ENCODE measurements at places on chromosomes 5 and 9.

DNA sequence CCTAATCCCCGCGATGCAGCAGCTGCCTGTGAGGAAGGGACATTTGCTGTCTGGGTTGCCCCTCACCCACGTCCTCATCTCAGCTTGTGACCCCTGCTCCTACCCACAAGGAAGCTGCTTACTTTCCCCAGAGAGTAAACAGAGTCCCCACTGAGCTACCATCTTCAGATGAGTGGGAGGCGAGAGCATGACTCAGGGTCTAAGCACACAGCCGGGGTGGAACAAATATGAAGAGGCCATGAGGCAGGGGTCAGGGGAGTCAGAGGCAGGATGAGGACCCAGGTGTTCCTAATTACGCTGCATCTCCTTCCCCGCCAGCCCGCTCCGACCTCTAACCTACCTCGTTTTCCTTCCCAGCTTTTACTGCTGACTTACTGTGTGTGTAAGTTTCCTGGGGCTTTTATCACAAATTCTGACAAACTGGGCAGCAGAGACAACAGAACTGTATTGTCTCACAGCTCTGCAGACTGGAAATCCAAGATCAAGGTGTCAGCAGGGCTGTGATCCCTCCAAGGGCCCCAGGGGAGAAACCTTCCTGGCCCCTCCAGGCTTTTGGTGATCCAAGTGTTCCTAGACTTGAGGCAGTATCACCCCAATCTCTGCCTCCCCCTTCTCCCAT, 94.0 kb upstream of the DNAH5 start:
- no peak for DNase-seq

- no peak for DNase-seq
Measured at GRCh38 chr5:109868737-109869136, 179.0 kb downstream of the MAN2A1 start.

GRCh38 chr9:81787747-81788632, 98.6 kb upstream of the TLE1 start:
- no peak for DNase-seq

GRCh38 chr9:14889451-14889850, 20.8 kb downstream of the FREM1 start:
- DNase-seq: no peak

GRCh38 chr5:50715001-50715400, 48.6 kb downstream of the PARP8 start:
- DNase-seq: no peak

GRCh38 chr5:139387611-139388197, 2.0 kb downstream of the MZB1 start:
- DNase-seq: no peak

DNA sequence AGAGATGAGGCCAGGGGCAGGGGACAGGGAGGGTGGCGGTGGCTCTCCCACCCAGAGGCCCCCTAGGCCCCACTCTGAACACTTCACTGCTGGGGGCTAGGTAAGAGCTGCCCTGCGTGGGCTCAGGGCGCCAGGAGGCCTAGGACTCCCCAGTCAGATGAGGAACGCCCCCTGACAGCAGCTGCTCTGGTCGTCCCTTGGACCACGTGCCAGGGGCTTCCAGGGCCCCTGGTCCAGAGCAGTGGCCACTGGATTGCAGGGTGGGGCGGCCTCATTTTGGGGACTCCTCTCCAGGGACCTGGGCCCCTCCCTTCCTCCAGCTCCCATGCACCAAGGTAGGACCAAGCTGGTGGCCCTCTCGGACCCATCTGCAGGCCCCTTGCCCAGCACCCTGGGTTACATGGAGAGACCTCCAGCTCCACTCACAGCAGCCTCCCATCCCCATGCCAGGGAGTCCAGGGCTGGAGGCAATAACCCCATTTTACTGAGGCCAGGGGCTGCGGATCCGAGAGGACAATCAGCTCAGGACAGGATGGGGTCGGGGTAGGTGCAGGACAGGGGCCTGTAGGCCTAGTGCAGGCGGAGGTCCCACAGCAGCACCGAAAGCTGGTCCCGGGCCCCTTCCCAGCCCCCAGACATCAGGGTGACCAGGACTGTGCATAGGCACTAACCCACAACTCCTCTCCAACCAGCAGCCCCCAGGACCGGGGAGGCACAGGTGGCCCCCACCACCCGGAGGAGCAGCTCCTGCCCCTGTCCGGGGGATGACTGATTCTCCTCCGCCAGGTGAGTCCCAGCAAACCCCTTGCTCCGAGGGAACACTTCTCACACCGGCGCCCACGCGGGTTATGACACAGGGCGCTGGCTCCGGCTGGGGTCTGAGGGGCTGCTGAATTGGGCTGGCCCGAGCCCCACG, 1.5 kb downstream of the EGFL7 start:
- DNase-seq: no peak

DNA sequence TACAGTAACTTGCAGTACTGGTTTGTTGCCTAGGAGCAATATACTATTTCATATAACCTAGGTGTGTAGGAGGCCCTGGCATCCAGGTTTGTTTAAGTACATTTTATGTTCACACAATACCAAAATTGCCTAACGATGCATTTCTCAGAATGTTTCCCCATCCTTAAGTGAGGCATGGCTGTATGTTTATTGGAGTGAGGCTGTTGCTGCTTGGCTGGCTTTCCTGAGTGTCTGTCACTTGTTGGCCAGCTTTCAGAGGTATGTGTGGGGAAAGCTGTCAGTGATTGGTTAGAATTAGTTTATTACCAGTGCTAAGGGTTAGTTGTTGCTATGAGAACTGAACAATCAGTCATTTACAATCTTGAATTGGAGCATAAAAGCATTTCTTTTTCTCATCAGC, 154.1 kb upstream of the CDH12 start:
- no peak for DNase-seq

DNA sequence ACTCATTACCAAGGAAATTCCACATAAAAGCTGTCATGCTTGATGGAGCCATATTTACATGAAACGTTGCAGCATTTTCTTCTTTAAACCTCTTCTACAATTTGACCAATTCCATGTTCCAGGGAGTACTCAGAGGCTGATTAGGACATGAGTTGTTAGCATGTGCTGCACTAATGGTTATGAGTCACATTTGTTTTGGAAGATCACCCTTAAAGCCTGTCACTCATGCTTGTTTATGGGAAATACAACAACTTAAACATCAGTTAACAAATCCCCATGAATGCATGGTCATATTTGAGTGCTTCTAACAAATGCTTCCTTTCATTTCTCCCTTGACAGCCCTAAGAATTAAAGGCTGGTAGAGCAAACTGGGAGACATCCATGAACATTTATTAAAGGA, 156.1 kb downstream of the GHR start:
- no peak for DNase-seq

DNA sequence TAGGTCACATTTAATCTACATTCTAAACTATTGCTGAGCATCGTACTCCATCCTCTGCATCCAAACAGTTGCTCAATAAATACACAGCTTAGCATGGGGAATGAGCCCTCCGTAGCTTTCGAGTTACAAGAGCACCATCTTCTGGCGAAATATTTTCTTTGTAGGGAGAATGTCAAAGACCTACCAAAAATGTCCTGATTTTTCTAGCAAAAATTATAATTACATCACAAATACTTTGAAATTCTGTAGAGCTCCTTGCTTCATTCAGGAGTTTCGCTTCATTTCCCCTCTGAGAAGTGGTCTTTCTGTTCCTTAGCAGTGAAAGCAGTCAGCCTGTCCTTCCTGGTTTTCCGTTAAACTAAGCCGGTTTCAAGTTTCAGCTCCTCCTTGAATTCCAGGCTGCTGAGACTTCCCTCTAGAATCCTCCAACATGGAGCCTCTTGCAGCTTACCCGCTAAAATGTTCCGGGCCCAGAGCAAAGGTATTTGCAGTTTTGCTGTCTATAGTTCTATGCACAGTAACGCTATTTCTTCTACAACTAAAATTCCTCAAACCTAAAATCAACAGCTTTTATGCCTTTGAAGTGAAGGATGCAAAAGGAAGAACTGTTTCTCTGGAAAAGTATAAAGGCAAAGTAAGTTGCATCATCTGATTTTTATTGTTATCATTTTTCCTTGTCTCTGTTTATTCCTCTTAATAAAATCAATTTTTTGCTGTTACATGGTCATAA, at the start of gene GPX8:
Gene GPX8 (plus strand): TSS at position 409 of the 730 bp plus-strand sequence. CDS start 22 bp downstream, at position 431.
- DNase-seq: no peak

DNA sequence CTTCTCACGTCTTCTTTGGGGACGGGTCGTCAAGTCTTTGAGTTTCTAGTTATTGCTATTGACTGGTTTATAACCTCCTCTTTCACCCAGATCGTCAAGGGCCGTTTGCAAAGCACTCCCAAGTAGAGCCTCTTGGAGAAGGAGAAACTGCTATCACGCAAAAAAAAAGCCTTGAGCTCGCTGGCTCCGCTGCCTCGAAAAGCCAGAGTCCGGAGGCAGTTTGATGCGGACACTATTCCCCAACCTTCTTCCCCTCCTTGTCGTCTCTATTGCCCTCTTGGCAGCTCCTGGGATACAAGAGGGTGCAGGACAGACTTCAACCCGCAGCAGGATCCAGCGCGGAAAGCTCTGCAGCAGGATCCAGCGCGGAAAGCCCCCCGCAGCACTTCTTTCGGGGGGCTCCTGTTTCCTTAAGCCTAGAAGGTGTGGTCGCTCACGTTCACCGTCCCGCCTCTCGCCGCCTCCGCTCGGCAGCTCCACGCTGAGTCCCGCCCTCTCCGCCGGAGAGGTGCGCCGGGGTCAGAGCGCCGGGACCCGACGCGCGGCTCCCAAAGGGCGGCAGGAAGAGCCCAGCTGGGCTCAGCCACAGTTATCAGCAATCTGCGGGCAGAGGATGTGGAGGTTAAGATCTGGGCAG, at the start of gene PCDHAC1:
Gene PCDHAC1 (plus strand): TSS at position 494 of the 637 bp plus-strand sequence. CDS start 594 bp downstream, outside the sequence.
- DNase-seq: no peak

DNA sequence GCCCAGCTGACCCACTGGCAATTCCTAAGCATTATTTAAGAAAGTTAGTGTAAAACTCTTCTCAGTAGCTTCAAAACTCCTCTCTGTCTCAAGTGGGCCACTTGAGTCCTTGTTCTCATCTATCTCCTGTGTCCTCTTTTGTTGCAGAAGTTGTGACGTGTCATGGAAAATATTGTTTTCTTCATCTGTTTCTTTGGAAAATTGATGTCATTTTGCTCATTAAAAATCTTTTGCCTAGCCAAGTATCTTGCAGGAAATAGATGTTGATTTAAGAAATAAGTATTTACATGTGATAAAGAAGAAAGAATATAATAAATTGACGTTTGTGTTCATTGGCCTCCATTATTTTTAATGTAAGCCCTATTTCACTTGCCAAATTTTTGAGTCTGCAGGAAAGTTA, 1158.4 kb upstream of the SEMA6A start:
- no peak for DNase-seq

DNA sequence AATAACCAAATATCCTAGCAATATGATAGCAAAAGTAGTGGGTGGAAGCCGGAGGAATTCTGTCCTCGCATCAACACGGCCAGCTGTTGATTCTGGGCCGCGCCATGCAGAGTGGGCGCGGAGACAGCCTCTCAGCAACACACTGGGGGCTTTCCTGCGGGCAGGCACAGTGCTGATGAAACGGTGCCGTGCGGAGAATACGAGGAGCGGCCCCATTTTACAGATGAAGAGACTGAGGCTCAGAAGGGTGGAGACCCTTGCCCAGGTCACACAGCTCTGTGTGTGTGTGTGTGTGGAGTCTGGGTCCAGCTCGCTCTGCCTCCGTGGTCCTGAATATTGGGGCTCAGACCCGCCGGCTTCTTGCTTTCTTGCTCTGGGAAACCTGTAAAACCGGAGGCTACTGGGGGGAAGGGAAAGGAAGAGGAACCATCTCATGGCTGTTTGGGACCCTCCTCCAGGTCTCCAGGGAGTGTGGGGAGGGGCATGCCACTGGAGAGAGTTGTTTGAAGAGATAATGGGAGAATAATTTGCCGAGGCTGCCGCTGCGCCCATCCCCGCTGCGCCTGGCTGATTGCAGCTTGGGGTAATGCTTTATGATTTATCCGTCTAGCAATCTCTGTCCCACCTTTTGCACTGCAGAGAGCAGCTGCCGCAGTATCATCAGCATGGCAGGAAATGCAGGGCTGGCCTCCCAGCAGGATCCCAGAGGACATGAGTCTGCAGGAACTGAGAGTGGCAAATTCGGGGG, 36.6 kb downstream of the NCS1 start:
- no peak for DNase-seq

GRCh38 chr5:39164016-39164415, 55.3 kb downstream of the FYB1 start:
- no peak for DNase-seq

DNA sequence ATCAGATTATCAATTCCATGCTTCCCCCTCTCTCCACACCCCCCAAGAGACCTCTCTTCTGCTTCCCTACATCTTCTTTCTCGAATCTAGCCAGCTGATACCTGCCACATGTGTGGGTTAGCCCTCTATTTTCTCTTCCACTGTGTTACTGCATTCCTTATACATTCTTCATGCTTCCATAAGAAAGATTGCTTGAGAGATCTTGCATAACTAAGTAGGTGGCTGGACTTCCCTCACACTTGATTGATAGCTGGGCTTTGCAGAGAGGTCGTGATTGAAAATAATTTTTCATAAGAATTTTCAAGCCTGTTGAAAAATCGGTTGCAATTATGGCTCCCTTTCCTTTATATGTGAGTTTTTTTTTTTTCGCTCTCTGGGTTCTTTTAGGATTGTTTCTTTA, 33.0 kb upstream of the PANK3 start:
- no peak for DNase-seq

DNA sequence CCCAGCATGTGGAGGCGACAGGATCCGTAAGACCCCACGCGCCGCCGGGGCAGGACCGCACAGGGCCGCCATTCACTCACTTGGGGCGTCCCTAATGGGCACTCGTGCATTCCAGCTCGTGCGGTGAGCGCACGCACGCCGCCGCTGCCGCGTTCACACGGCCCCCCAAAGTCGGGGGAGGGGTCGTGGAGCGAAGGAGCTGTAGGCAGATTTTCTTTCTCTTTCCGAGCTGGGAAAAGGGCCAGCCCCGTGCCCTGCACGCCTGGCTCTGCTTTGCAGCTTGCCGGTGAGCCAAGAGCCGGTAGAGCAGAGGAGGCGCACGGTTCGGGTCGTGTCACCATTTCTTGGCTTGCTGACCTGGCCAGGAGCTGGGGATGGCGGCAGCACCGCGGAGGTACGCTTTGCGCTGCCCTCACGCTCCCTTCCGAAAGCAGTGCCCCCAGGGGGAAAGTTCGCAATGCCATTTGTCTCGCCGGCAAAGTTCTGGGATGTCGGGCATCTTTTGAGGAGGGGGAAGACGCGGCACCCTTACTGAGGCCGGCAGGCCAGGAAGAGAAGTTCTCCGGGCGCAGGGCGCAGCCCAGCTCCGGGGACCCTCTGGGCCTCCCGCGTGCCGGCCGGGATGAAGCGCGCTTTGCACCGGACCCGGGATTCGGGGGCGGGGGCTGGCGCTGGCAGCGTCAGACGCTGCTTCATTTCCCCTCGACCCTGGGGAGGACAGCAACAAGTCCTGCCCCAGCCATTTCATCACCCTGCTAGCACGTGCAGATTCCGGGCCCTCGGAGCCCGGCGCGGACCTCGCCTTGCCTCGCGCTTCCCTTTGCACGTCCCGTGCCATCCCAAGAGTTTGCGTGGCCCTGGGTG, 898 bp downstream of the STC2 start:
- no peak for DNase-seq

DNA sequence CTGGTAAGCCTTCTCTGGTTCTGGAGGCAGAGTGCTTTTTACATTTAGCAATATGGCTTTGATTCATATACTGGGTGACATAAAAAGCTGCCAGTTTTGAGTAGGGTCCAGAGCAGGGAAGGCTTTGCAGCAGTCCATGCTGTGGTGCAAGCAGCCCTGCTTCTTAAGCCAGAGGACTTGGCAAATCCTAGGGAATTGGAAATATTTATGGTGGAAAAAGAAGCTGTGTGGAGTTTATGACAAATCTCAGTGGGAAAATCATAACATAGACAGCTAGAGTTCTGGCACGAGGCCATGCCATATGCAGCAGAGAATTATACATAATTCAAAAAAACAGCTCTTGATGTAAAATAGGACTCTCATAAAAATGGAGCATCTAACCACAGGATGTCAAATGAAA, 536.4 kb downstream of the RASEF start:
- DNase-seq: no peak

All from central memory CD8-positive, alpha-beta T cell (primary cell).